ENCODE measurements at places on chromosomes 5 and 9.

DNA sequence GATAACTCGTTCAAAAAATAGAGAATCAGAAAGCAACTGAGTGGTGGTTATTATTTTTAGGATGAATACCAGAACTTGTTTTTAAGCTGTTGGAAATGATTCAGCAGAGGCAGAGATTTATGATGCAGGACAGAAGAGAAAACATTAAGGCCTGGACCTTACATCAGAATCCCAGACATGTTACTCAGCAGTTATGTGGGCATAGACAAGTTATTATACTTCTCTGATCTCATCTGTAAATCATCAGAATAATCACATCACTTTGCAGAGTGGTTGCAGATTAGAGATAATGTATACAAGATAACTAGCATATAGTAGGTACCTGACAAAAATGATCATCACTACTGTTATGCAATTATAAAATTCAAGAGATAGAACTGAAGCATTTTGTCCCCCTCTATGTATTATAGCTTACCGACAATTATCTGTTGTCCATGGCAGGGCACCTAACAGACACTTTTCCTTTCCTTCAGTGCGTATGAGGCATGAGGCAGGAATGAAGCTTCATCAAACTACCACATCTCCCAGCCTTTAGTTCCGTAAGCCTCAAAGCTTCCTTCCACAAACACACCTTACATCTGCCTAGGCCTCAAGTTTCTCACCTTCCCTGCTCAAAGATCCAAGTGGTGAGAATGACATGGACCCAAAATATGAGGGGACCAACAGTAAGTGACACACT is 165.9 kb downstream of the DENND1A start:
- DNase-seq: peak; percentile 64

- no peak for DNase-seq
Measured at GRCh38 chr5:135437422-135437795, 9.7 kb downstream of the DCANP1 start.

DNA sequence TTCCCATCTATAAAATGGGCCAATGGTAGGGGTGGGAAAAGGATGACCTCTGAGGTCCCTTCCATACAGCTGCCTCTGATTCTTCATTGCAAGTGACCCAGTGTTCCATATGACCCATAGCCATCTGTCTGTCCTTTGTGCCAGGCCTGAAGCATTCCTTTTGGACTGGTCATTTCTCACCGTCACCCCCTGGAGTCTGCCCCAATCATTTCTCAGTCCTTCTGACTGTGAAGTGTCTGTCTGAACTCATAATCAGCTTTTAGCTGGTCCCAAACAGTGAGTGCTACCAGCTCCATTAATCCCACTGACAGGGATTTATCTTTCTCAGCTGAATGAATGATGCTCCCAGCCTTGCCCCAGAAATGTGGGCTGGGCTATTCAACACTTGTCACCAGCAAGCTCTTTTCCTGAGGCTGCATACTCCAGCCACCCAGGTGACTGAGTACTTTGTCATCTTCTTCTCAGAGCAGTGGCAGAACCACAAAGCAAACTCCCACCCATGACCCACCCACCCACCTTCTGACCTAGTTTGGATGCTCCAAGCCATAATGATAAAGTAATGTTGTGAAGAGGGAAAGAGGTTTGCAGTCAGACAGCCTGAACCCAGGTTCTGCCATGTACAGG is 37.4 kb downstream of the KCNIP1 start:
- DNase-seq: no peak

DNA sequence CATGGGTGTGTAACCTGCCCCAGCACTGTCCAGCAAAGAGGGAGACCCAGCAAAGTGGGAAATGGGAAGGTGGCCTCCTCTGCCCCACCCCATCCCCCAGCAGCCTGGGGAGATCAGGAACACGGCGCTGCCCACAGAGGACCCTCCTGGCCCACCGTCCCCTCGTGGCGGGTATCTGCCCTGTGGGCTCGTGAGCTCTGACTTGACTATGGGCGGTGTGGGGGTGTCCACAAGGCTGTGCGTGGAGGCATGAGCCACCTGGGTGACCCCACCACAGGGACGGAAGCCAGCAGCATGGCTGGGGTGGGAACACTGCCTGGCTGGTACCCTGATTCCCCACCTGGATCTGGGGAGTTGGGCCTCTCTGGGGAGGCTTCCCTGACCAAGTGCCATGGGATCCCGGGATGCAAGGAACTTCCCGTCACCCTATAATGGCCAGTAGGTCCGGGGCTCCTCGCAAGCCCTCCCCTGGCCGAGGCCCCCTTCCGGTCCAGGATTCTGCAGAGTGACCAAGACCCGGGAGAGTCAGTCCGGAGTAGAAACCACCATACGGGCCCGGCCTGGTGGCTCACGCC is 29.3 kb upstream of the SLC6A19 start:
- no peak for DNase-seq

- DNase-seq: no peak
Measured at GRCh38 chr5:28603869-28604268, 1565.5 kb upstream of the CDH9 start.

DNA sequence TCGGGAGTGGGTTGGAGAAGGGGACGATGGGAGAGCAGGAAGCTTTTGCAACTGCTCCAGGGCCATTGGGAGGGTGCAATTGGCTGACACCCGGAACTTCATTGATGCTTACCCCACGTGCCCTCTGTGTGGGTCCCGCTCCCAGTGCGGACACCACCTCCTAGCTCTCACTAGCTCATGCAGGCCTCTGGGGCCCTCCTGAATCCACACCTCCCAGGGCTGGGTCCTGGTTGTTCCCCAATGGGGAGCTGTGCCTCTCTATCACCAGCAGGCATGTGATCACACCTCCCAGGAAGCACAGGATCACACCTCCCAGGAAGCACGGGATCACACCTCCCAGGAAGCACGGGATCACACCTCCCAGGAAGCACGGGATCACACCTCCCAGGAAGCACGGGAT is 32.1 kb upstream of the FCN2 start:
- DNase-seq: no peak

DNA sequence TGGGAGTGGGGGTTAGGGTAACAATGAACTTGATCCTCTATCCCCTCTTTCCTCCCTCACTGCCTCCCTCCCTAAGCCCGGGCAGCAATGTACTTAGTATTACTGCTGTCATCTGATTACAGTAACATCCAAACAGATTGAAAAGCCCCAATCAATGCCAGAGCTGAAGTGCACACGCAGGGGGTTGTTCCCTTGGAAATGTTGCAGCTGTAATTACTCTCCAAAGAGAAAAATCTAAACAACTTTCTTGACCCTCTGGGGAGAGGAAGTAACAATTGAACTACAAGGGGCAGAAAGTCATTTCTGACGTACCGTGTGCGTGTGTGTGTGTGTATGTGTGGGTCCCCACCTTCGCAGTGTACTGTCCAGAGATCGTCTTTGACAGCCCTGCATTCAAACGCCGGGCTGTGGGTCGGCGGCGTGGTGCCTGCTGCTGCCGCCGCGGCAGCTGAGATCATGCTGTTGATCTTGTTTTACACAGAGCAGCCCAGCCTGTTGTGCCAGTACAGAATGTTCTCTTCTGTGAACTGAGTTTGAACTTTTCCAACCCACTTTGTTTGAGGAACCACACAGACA is 66.0 kb upstream of the KLF9 start:
- DNase-seq: no peak

DNA sequence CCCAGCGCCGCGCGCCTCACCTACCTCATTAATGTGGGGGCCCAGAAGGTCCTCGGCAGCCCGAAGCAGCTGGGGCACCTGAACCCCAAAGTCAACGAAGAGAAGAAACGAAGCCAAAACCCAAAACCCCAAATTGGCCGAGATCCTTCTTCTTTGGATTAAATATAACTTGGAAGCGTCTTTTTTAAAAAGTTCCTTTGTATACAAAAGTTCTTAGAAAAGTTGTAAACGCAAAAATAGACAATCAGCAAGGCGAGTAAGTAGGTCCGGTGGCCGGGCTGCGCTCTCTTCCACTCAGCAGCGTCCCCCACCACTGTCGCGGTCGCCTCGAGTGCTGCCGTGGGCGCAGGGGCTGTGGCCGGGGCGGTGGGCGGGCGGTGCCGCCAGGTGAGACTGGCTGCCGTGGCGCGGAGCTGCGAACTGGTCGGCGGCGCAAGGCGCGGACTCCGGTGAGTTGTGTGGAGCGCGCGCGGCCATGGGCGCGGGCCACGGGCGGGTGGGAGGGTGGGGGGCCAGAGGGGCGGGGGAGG is 360 bp downstream of the KLF4 start:
- no peak for DNase-seq

- no peak for DNase-seq
Measured at GRCh38 chr5:4625206-4625896, 514.8 kb upstream of the ADAMTS16 start.

DNA sequence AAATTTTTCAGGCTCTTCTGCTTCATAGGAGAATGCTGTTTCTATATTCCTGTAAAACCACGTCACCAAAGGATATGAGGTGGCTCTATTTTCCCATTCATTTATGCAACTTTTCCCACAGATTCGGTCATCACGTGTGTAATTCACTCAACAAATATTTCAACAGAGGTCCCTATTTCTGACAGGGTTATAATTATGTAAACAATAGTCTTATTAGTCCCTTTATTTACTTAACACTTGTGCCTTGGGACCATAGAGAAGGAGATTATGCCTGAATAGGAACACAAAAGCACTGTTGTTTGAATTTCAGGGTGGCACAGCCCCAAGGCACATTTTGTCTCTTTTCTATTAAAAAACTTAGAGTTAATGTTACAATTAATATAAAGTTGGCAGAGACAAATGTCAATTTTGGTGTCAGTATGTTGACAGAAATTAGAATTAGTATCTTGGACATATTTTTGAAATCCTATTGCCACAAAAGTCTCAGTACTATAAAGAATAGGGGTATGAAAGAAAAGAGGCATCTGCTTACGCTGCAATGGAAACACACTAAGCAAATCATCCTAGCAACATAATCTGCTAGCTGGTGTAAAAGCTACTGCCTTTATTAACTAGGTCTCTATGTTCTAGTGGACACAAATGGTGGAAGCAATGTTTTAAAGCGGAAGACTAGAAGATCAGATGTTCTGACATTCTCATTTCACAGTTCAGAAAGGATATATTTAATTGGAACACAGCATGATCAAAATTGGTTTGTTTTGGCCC is 229.1 kb upstream of the TBCA start:
- DNase-seq: no peak

GRCh38 chr9:91214086-91214485 is 147.6 kb downstream of the AUH start:
- DNase-seq: no peak
